ENCODE measurements at places on chromosomes 1 and 21.

- DNase-seq, result peak; percentile 98
Measured at GRCh38 chr1:54052934-54053744, at the start of the genes TCEANC2 and TMEM59. Gene TCEANC2, plus strand, starts transcription at chr1:54053608. Its CDS starts 815 bp downstream, at chr1:54054423. Gene TMEM59, minus strand, starts transcription at chr1:54053204. Its CDS starts 16 bp downstream, at chr1:54053188.

GRCh38 chr1:91763252-91763651 lies 122.7 kb downstream of the TGFBR3 start:
- DNase-seq, result no peak

GRCh38 chr1:246907472-246907871 lies 24.3 kb downstream of the AHCTF1 start:
- no peak for DNase-seq

GRCh38 chr1:64845831-64846425 lies 101.1 kb downstream of the RAVER2 start:
- no peak for DNase-seq

- peak; percentile 45 for DNase-seq
Measured at GRCh38 chr1:223631956-223632355, 33.5 kb downstream of the CAPN8 start.

DNA sequence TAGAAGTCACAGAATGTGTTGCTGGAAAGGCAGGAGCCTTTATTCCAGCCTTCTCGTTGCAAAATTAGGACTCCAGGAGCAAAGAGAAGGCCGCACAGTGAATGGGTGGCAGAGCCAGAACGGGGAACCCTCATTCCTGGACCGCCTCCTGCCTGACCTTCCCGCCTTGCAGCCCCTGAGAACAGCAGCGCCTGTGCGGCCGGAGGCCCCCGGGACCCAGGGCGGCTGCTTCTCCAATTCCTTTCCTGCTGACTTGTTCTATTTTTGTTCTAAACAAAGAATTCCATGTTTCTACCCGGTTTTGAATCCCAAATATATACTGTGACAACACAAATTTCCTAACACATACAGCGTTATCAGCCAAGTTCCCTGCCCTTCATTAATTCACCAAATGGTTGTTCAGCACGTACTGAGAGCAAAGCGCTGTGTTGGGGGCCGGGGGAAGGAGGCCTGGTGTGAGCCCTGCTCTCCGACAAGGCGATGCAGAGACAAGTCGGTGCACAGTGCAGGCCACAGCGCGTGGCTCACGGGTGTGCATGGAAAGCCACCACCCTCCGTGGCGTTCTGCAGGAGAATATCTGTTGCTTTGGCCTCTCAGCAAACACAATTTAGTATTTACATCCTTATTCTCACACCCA lies 31.9 kb upstream of the COL6A2 start:
- DNase-seq, result no peak

- DNase-seq, result no peak
Measured at GRCh38 chr1:22801761-22802160, 91.1 kb downstream of the EPHB2 start.

DNA sequence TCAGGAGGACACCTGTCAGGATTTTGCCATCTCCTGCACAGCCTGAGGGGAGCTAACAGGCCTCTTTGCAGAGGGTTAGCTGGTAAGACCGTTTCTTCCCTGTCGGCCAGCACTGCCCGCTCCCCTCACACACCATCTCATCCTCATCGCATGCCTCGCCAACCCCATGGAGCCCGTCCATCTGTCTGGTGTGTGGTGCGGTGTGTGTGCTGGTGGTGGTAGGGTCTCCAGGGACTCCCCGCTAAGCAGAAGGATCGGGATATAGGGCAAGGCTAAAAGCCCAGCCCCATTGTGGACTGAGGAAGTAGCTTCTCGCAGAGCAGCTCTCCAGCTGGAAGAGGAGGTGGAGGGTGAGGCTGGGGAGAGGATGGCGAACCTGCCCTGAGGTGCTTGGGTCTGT lies 6.8 kb upstream of the SFN start:
- no peak for DNase-seq

GRCh38 chr1:1302006-1302430 lies 5.7 kb downstream of the ACAP3 start:
- no peak for DNase-seq

GRCh38 chr1:63448731-63449246 lies 74.2 kb downstream of the ITGB3BP start:
- DNase-seq, result no peak

DNA sequence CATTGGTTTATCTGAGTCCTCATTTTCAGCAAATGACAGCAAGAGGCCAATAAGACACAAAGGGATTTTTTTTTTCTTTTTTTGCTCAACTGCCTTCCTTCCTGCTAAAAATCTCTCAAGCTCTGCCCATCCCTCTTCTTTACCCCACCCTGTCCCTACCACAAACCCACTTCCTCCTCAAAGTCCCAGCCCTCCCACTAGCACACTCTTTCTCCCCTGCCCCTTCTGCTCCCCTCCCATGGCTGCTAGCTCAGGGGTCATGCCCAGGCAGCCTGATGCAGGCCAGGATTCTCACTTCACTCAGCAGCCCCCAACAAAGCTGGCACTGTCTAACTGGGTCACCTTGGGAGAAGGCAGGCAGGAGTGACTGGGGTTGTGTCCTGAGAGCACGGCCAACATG lies 28.8 kb upstream of the PPP2R5A start:
- DNase-seq, result no peak

DNA sequence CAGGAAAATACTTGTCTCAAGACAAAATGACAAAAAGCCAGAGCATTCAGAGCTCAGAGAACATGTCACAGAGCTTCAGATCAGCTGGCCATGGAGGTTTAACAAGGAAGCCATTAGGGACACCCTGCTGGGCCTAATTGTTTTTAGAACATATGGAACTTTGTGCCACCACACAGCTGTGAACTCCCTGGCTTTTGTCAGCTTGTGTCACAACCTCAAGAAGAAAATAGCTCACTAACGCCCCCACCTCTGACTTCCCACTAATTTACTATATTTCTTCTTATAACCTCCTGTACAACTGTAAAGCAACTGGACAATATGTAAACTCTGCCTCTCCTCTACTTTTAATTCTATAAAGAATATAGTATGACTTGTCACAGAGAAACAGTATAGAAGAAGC lies 21.0 kb upstream of the TDRD10 start:
- DNase-seq, result no peak

DNA sequence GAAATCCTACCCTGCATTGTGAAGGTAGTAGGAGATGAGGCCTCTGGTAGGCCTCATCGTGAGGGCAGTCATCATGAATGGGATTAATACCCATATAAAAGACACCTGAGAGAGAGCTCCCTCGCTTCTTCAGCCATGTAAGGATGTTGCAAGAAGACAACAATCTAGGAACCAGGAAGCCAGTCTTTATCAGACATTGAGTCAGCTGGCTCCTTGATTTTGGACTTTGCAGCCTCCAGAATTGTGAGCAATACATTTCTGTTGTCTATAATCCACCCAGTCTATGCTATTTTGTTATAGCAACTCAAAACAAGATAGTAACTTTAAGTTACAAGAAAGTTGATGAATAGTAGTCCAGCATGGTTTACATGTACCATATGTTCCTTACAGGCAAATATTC lies 208.5 kb downstream of the KCNT2 start:
- no peak for DNase-seq

DNA sequence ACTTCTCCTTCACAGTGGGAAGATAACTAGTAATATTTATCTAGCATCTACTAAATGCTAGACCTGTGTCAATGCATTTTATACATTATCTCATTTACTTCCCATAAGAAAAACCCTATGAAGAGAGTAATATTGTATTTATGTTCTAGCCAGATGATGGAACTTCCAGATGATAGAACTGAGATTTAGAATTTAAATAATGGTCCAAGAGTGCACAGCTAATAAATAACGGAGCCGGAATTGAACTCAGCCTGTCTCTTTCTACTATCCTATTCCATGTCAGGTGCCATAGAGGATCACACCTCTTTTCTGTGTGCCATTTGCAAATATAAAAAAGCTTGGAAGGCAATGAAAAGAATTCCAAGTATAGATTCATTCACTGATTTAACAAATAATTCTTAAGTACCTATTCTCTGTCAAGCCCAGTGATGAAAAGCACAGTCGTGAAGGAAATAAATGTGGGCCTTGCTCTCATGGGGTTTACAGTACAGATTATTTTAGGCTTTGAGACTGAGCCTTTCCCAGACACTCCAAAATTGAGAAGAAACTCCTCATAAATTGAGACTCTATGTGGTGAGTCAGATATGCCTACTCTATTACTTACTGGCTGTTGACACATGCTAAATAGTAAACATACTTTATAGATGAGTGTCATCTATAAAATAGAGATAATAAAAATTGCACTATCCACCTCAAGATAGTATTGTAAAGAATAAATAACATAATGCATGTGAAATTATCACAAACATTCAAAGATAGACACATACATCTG lies 378.0 kb upstream of the PRMT6 start:
- no peak for DNase-seq

DNA sequence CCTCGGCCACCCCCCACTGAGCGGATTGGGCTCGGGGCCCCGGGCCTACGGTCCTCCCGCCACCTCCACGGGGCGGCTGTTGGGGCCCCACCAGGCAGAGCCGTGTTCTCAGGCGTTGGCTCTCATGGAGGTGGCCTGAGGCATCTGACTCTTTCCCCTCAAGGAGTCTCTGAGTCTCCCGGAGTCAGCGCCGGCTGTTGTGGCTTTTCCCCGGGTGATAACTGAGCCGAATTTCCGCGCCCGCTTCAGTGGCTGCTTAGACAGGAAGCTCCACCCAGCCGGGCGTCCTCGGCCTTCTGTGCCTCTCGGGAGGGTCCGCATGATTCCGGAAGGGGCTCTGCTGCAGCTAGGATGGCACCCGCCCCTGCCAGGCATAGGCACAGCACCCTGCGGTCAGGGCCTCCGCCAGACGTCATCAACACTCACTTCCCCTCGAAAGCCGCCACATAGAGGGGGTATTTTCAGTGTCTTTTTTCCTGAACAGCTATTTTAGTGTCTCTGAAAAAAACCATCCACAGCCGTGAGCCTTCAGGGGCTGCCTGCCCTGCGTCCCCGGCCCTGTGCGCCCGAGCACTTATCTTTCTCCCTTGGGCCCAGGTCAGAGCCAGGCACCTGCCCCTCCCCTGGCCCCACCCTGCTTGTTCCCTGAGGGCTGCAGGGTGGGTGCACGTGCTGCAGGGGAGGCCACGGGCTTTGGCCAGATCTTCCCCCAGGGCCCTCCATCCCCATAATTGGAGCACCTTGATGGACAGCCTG lies 72.9 kb downstream of the SKI start:
- no peak for DNase-seq

- DNase-seq, result no peak
Measured at GRCh38 chr21:42707207-42707830, 53.9 kb downstream of the PDE9A start.

- DNase-seq, result no peak
Measured at GRCh38 chr1:173411835-173412742, 65.0 kb upstream of the PRDX6 start.

GRCh38 chr1:8427493-8427892 lies 109.6 kb downstream of the SLC45A1 start:
- DNase-seq, result no peak

DNA sequence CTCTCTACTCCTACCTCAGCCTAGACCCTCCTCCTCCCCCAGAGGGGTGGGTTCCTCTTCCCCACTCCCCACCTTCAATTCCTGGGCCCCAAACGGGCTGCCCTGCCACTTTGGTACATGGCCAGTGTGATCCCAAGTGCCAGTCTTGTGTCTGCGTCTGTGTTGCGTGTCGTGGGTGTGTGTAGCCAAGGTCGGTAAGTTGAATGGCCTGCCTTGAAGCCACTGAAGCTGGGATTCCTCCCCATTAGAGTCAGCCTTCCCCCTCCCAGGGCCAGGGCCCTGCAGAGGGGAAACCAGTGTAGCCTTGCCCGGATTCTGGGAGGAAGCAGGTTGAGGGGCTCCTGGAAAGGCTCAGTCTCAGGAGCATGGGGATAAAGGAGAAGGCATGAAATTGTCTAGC lies 21.6 kb upstream of the VPS13D start:
- no peak for DNase-seq

- peak; percentile 79 for DNase-seq
Measured at GRCh38 chr1:16018749-16019643, 1.2 kb upstream of the HSPB7 start.

DNA sequence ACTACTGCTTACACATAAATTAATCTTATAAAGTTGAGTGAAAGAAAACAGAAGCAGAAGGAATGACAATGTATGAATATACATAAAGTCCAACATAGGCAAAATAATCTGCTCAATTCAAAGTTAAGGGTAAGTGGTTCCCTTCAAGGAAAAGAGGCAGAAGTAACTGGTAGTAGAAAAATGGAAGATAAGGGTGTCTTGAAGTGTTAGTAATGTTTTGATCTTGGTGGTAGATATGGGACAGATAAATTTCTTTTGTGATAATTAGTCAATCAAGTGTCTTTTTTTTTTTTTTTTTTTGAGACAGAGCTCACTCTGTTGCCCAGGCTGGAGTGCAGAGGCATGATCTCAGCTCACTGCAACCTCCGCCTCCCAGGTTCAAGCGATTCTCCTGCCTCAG lies 12.7 kb downstream of the USP48 start:
- DNase-seq, result no peak

- peak; percentile 65 for DNase-seq
Measured at GRCh38 chr1:204828352-204828850, 42.3 kb upstream of the NFASC start.

GRCh38 chr21:33023574-33024200 lies 2.0 kb upstream of the OLIG2 start:
- no peak for DNase-seq

DNA sequence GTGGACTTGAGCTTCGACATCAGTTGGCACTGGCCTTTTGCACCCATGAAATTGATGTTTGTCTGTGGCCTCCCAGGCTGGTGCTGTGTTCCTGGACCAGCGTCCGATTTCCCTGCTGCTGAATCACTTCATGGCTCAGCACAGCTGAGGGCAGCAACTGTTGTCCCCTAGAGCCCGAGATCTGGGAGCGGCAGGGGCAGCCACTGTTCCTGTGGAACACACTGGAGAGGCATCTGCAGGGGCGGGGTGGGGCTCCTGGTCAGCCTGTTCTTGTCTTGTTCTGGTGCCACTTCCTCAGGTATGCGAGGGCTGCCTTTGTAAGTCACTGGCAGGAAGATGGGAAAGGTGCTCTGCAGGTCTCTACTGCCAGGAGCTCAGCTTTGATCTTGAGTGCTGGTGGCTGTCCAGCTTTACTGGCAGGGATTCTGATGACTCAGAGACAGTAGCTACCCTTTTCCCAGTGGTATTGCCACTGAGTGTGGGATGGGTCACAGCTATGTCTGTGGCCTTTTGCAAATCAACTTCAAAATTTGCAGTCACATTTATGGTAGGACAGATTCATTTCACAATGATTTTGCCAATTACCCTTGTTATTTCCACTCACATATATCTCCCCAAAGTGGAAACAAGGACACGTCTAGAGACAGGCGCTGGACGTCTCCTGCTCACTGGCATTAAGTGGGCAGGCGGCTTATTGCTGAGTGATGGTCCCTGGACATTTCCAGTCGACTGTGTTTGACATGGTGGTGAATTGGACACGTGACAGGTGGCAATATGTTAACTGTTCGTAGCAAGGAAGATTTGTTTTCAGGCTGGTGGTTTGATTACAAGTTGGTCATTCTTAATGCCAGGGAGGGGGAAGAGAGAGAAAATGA lies 15.3 kb downstream of the AGPAT3 start:
- DNase-seq, result no peak

DNA sequence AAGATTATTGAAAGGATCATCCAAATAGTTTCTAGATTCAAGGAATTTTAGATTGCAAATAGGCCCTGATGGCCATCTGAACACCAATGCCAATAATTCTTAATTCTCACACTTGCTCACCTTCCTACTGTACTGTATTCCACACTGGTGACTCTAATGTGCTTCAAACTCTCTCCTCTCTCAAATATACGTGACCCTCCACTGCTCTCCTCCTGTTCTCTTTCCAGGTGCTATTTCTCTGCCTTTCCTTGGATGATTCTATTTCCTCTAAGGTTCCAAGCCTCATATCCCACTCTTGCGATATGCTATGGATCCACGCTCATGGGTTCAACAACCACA lies 28.6 kb downstream of the KMO start:
- no peak for DNase-seq

- DNase-seq, result no peak
Measured at GRCh38 chr1:170200621-170201397, 55.0 kb downstream of the NTMT2 start.
